Stomach (tissue), 19 donors: ENCODE measurements at places on chromosomes 1 and 21. TPM values are rescaled to one million over a fixed set of nuclear protein-coding genes. Genes with fewer than 3 reads are reported as not detected.

The KRTAP19-1 gene
- not detected for total RNA-seq

The BPNT1 gene
- 21.0 TPM for total RNA-seq

The NPL gene
- total RNA-seq, result 0.45 TPM

The KCND3 gene
- total RNA-seq, result 0.87 TPM

The DNAJC6 gene
- under 0.01 TPM for total RNA-seq

The UMODL1 gene
- under 0.01 TPM for total RNA-seq

The PTGER3 gene
- total RNA-seq, result 44.3 TPM

The SLC26A9 gene
- not detected for total RNA-seq

DNA sequence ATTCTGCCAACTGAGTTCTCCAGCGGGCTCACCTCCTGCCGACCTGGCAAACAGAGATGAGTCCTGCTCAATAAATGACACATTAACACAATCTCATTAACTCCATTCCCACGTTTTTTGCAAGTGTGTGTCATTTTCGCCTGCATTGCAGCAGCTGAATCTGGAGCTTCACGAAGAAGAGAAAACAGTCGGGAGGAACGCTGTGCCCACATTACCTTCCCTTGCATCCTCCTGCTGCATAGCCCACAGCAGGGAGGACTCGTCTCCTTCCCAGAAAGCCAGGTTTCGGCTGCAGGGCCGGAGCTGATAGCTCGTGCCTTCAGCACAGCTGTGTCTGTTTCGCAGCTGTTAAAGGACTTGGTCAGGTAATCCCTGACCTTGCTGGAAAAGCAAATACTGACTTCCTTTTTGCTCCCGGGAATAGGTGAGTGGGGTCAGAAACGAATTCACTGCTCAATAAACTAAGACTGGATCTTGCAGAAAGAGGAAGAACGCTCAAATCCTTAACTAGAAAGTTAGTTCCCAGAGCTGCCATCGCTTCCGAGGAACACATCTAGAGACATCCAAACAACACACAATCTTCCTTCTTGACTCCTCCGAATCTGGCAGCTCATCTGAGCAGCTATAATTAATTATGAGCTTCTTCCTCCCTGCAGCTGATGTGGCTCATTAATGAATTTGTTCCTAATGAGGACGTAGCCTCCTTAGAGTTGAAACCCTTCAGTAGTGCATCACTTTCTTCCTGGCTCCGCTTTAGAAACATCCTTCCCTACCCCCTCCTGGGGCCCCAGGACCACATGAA, 33.0 kb downstream of the KANK4 start:
- peak overlapping the region; percentile 31 for H3K4me3 ChIP-seq
- peaks cover 20% of the 10 kb centered on the region for H3K4me1 ChIP-seq
- no peak overlapping the region for H3K27ac ChIP-seq
- no peak for DNase-seq
- no peaks in the 10 kb centered on the region for H3K27me3 ChIP-seq
- H3K36me3 ChIP-seq, result no peaks in the 10 kb centered on the region

- no peak overlapping the region for H3K27ac ChIP-seq
- no peaks in the 10 kb centered on the region for H3K4me1 ChIP-seq
- no peaks in the 10 kb centered on the region for H3K36me3 ChIP-seq
- no peak overlapping the region for H3K4me3 ChIP-seq
- DNase-seq, result no peak
Measured at GRCh38 chr21:17699524-17700189, 87.0 kb upstream of the BTG3 start.

- H3K27me3 ChIP-seq, result no peaks in the 10 kb centered on the region
- H3K36me3 ChIP-seq, result no peaks in the 10 kb centered on the region
- no peak overlapping the region for H3K4me3 ChIP-seq
Measured at GRCh38 chr1:222006715-222007114, 264.8 kb upstream of the DUSP10 start.

GRCh38 chr1:67383999-67384638, 46.1 kb downstream of the SERBP1 start:
- no peak overlapping the region for H3K4me3 ChIP-seq
- no peaks in the 10 kb centered on the region for H3K27me3 ChIP-seq
- peaks cover 3% of the 10 kb centered on the region for H3K4me1 ChIP-seq
- no peaks in the 10 kb centered on the region for H3K36me3 ChIP-seq

DNA sequence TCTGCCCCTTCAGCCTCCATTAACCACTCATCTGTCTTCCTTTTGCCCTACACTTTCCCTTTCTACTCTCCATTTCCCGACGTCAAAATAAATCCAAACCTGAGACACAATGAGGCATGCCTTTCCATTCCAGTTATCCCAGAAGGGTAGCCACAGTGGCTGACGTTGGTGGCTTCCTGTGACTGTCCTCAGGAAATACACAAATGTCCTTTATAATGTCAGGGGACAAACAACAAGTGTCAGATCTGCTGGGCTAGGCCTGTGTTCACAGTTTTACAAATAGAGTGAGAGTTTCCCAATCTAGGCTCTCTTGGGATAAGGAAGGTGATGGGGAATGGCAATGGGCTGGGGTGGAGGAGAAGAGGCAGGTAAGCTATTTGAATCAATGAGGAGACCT, 135.3 kb downstream of the BRINP2 start:
- no peaks in the 10 kb centered on the region for H3K36me3 ChIP-seq
- H3K4me1 ChIP-seq, result peaks cover 3% of the 10 kb centered on the region
- H3K27ac ChIP-seq, result no peak overlapping the region
- H3K27me3 ChIP-seq, result no peaks in the 10 kb centered on the region
- H3K4me3 ChIP-seq, result no peak overlapping the region

DNA sequence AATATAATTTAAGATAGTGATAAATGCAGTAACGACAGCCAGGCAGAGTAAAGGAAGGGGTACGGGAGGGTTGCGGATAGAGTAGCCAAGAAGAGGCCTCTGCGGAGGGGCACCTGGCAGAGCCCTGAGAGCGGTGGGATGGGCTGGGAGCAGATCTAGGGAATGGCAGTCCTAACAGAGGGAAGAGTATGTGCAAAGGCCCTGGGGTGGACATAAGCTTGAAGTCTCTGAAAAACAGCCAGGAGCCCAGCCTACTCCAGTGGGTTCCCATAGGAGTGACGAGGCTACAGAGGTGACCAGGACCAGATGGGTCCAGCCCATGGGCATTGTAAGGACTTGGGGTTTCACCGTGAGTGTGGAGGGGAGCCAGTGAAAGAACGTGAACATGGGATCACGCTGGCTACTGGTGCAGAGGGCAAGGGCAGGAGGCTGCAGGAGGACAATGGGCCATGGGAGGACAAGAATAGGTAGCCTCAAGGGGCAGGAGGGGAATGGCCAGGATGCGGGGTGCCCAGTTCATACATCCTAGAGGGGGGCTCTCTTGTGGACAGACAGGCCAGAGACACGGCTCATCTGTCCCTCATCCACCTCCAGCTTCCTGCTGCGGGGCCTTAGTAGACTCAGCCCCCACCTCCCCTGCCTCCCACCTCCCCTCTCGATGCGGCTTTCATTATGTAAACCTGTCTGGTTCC, 185.7 kb upstream of the VAMP3 start:
- H3K4me1 ChIP-seq, result peaks cover 19% of the 10 kb centered on the region
- peaks cover 7% of the 10 kb centered on the region for H3K27me3 ChIP-seq
- no peaks in the 10 kb centered on the region for H3K36me3 ChIP-seq
- no peak for DNase-seq
- H3K27ac ChIP-seq, result no peak overlapping the region

GRCh38 chr1:205440476-205441317, 15.1 kb downstream of the BLACAT1 start:
- peak; percentile 77 for DNase-seq
- peak overlapping the region; percentile 71 for H3K27ac ChIP-seq
- peaks cover 67% of the 10 kb centered on the region for H3K4me1 ChIP-seq
- H3K4me3 ChIP-seq, result no peak overlapping the region
- H3K27me3 ChIP-seq, result peaks cover 3% of the 10 kb centered on the region

GRCh38 chr1:235207209-235207565, 46.1 kb upstream of the RBM34 start:
- H3K27ac ChIP-seq, result no peak overlapping the region
- H3K36me3 ChIP-seq, result peaks cover 62% of the 10 kb centered on the region
- no peaks in the 10 kb centered on the region for H3K4me1 ChIP-seq
- no peaks in the 10 kb centered on the region for H3K27me3 ChIP-seq

- H3K27me3 ChIP-seq, result no peaks in the 10 kb centered on the region
- H3K27ac ChIP-seq, result no peak overlapping the region
- H3K4me1 ChIP-seq, result no peaks in the 10 kb centered on the region
- no peaks in the 10 kb centered on the region for H3K36me3 ChIP-seq
Measured at GRCh38 chr1:179237222-179237621, 7.7 kb upstream of the ABL2 start.

DNA sequence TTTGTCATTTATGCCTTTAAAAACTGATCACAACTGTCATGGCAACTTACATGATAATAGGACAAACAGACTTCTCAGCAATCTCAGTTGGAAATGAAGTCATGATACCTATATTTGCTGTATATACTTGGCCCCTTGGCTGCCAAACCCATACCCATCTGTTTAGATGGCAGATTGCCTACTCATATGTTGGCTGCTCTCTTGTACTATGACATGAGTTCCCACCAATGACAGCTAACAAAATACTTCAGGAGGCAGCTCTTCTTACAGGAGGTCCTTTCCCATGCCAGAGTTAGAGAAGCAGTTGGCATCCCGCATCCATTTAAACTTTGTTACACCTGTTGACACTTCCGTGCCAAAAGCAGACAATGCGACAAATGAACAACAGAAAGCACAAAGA, 603.1 kb upstream of the ADGRL2 start:
- H3K4me1 ChIP-seq, result no peaks in the 10 kb centered on the region
- no peak overlapping the region for H3K27ac ChIP-seq
- no peaks in the 10 kb centered on the region for H3K27me3 ChIP-seq
- H3K4me3 ChIP-seq, result no peak overlapping the region
- DNase-seq, result no peak

DNA sequence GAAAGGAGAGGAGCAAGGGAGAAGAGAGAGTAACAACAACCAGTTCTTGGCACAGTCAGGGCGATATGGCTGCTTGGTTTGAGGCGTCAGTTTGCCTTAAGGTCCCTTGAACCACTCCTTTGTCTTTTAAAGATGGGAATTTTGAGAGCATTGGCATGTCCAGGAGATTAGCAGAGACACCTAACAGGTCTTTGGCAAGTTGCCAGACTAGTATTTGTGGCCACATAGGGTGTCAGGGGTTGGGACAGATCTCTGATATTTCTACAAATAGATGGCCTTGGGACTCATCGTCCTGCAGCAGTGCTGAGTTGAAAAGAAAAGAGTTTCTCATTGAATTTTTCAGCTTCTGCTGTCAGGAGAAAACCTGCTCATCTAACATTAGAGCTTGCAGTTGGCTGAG, 55.3 kb upstream of the KCND3 start:
- DNase-seq, result no peak
- H3K4me1 ChIP-seq, result no peaks in the 10 kb centered on the region
- no peak overlapping the region for H3K4me3 ChIP-seq
- H3K27me3 ChIP-seq, result peaks cover 5% of the 10 kb centered on the region
